ENCODE measurements at places on chromosomes 1 and 21. TPM values are rescaled to one million over a fixed set of nuclear protein-coding genes. Genes with fewer than 3 reads are reported as not detected.

GRCh38 chr1:37009521-37009920 lies 24.8 kb downstream of the GRIK3 start:
- no peak for DNase-seq

GRCh38 chr1:172019976-172020375 lies 178.7 kb downstream of the DNM3 start:
- DNase-seq, result no peak

GRCh38 chr1:172268237-172268636 lies 152.2 kb upstream of the C1orf105 start:
- no peak for DNase-seq

The RAB3B gene
- total RNA-seq, result 16.9 TPM

The CYP4X1 gene
- total RNA-seq, result 0.31 TPM

DNA sequence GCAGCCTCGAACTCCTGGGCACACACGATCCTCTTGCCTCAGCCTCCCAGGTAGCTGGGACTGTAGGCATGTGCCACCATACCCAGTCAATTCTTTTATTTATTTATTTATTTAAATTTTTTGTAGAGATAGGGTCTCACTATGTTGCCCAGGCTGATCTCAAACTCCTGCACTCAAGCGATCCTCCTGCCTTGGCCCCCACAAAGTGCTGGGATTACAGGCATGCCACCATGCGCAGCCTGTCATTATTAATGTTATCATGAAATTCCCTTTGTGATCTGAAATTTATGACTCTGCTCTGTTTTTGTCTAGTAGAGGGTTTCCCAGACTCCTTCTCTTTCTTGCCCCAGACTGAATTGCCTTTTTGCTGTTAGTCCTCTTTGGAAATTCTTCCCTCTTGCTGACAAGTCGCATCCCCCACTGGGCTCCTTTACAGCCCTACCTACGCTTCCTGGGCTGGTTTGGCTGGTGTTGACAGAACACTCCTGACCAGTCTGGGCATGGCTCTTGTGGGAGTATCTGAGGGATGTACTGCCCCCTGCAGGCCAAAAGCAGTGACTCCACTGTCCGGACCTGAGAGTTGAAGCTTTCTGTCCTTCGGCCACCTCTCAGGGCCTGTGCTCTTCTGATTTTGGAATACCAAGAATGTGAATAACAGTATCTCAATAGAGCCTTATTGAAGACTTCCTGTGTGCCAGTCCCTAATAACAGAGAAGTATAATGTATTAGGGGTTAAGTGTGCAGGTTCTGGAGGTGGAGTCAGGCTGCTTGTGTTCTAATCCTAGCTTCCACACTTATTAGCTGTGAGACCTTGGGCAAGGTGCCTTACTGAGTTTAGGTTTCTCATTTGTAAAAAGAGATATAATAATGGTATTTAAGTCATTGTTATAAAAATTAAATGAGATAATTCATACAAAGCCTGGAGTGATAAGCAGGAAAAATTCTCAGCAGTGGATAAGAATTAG lies 28.2 kb downstream of the TCEANC2 start:
- DNase-seq, result no peak

GRCh38 chr1:243946946-243947345 lies 96.9 kb upstream of the AKT3 start:
- no peak for DNase-seq

DNA sequence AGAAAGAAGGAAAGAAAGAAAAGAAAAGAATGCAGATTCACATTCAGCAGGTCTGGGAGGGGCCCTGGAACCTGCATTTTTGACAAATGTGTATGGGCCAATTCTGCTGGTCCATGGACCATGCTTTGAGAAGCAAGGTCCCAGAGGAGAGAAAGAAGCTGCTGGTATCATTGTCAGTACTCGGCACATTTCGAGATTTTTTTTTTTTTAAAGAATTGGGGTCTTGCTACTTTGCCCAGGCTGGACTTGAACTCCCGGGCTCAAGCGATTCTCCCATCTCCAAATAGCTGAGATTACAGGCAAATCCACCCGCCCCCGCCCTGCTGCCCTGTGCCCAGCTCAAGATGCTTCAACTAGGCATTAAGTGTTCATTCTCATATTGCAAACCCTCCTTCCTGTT lies 13.6 kb upstream of the DISP3 start:
- DNase-seq, result no peak

The KMO gene
- 1.1 TPM for total RNA-seq

The RXFP4 gene
- total RNA-seq, result not detected

GRCh38 chr21:42352441-42353095 lies 1.8 kb upstream of the TFF2 start:
- no peak for DNase-seq

GRCh38 chr1:33183306-33183705 lies 1.5 kb upstream of the TRIM62 start:
- no peak for DNase-seq

- no peak for DNase-seq
Observed at GRCh38 chr21:43362321-43362791, 64.6 kb downstream of the SIK1 start.

GRCh38 chr1:28470146-28470545 lies 35.7 kb upstream of the RCC1 start:
- no peak for DNase-seq

The UTS2 gene
- not detected for total RNA-seq

DNA sequence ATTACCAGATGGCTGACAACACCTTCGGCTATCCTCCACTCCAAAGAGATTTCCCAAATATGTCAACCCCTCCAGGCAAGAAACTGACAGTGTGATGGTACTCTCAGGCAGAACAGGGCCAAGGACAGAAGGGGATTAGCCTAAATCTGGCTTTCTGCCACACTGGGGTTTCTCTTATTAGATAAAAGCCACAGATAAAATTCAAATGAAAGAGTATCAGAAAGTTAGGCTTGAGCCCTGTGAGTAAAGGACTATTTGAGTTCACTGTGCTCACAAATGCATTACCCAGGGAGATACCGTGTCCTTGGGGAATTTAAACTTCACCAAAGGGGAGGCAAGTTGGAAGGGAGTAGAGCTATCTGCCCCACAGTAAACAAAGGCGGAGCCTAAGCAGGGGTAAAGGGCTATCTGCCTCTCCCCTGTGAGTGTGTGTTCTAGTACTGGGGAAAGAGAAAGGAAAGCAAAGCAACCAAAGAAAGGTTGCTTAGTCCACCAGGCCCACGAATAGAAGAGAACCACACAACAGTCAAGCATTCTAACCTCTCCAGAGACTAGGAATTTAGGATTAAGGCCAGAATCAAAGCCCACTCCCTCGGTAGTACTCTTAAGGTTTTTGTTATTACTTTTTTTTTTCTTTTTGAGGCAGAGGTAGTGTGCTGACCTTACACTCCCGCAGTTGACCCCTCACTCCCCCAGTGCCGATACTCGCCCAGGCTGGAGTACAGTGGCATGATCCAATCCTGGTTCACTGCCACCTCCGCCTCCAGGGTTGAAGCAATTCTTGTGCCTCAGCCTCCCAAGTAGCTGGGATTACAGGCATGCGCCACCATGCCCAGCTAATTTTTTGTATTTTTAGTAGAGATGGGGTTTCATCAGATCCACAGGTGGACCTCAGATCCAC lies 12.7 kb downstream of the TPM3 start:
- DNase-seq, result no peak

- no peak for DNase-seq
Observed at GRCh38 chr21:26072666-26073615, 97.6 kb downstream of the APP start.

The C1orf105 gene
- not detected for total RNA-seq

The AIM2 gene
- 1.0 TPM for total RNA-seq

GRCh38 chr1:27492796-27493195 lies 2.8 kb upstream of the WASF2 start:
- no peak for DNase-seq

DNA sequence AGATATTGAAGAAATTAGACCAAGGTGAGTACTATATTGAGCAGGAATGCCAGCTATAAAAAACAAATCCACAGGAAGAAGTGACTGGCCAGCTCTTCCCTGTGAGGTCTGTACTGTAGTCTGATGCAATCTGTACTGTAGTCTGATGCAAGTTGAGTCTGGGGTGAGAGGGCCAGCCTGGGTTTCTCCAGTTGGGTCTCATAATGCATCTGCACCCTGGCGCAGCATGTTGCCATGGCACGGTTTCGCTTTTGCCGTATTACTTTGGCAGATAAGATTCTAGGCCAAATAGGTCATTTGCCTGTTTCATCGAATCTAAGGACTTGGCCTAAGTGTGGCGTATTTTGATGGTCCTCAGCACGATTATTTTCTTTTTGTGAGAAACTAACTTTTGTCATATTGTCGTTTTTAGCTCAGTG lies 24.4 kb upstream of the PGD start:
- DNase-seq, result no peak
